Activated T-helper 1 cell treated with anti-CD3 and anti-CD28 coated beads, Interleukin-2, amount 50 U/mL, for 16 hours (primary cell): ENCODE measurements at places on chromosomes 5 and 9.

- no peak for DNase-seq
Observed at GRCh38 chr9:103991698-103992097, 102.4 kb upstream of the SMC2 start.

DNA sequence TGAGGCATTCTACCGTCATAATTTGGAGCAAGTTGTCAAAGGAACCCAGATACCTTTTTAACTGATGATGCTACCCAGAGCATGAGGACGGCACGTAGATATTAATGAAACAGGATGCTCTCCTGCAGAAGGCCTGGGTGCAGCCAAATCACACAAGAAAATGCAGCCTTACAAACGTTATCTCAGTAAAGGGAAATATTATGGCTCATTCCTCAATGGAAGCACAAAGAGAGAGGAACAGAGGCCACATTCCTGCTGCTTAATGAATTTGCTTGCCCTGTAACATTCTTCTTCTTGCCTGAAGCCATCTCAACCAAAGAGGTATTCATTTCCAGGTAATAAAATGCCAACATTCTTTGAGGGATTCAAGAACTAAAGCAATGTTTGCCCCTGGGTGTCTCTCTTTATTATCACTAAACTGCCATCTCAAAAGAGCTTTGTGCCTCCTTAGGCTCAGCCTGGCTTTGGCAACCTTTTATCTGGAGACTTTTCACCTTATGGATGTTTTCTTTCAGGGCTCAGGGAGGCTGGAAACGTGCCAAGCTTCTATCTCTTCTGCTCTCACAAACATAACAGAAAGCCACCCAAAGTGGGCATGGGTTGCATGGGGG lies 92.9 kb downstream of the TNC start:
- DNase-seq: no peak

DNA sequence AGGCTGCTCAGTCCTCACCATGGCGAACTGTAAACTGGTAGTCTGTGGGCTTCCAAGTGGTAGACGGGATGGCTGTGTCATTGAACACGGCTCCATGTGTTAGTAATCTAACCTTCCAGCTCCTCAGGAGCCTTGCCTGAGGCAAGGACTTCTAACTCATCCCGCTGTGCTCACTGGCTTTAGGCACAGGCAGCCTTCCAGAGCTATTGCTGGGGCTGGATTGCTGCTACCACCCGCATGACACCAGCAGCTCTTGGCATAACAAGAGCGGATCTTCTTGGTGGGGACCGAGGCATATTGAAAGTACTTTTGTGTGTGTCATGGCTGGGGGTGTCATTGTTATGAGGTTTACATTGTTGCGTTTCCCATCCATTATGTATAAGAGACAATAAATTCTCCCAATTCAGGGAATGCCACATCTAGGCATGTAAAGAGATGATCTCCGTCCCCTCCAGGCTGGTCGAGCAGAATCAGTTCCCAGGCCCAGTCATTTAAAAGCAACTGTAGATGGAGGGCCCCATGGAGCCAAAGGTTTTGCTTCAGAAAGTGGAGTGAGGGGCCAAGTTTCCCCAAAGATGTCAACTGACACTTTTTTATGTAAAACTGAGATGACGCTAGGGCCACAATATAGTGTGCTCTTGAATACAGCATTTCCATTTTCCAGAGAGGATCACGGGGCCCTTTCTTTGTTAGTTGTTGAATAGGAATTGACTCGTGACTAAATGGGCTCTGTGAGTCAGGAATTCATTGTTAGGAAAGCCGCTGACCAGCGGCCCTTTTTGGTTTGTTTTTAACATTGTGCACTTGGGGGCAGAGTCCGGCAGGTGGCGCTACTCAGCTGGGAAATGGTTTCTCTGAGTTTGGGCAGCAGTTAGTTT lies 759.5 kb downstream of the TAF11L14 start:
- no peak for DNase-seq

- no peak for DNase-seq
Observed at GRCh38 chr5:16178745-16179372, 732 bp downstream of the MARCHF11 start.

- no peak for DNase-seq
Observed at GRCh38 chr5:156677963-156678362, 172.1 kb upstream of the PPP1R2B start.

DNA sequence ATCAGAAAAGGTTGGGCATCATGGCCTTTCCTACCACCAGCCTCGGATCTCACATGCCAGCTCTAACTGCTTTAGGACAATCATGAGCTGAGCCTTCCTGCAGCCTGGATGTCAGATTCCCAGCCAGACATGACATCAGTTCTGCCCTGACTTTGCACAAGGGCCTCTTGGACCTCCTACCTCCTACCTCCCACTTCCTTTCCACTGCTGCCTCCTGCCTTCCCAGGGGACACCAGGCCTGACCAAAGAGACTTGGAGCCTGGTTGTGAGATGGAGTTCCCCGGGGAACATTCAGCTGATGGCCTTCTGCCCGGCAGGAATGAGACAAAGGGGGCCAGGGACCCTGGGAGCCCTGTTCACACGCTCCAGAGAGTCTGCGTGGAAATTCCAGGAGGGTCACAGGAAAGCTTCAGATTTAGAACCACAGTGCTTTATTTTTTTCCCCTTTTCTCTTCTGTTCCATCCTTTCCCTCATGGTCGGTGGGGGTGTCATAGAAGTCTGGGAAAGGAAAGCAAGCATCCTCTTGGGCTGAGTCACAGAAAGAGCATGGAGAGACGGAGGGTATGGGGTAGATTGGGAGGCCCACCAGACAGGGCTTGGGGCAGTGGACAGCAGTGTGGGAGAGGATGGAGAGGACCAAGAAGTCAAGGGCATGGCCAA lies 35.4 kb upstream of the IL17B start:
- DNase-seq: no peak

GRCh38 chr5:100676817-100677631 lies 141.8 kb downstream of the FAM174A start:
- DNase-seq: no peak

GRCh38 chr5:58187432-58188261 lies 272.2 kb downstream of the PLK2 start:
- DNase-seq: no peak

- DNase-seq: no peak
Observed at GRCh38 chr5:9381464-9381863, 164.4 kb downstream of the SEMA5A start.

GRCh38 chr5:67065237-67065636 lies 131.4 kb downstream of the CD180 start:
- DNase-seq: no peak

DNA sequence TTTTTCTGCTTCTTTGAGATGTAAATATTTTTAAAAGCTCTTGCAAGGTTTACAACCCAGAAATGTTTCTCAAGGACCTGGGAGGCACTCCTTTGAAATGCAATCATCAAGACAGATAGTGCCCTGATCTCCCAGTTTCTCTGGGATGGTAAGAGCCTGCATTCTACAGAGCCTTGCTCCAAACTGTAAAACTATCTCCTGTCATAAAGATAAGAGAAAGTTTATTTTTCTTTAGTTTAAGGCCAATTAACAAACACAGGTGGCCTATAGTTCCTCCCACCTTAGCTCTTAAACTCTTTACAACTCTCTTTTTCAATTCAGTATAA lies 1231.1 kb upstream of the NUDT12 start:
- no peak for DNase-seq

DNA sequence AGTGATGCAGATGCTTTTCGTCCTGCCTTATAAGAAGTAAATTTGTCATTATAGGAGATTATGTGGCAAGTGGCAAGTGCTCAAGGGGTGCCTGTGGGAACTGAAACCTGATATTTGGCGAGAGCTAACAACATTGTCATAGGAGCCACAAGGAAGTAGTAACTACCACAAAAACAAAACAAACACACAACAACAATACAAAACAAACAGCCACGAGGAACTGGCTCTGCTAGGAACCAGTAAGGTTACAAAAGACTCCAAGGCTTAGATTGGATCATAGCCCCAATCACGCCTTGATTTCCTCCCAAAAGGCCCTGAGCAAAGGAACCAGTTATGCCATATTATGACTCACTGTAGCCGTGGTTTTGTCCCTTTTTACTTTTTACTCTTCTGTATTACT lies 1045.2 kb downstream of the CDH12 start:
- no peak for DNase-seq

DNA sequence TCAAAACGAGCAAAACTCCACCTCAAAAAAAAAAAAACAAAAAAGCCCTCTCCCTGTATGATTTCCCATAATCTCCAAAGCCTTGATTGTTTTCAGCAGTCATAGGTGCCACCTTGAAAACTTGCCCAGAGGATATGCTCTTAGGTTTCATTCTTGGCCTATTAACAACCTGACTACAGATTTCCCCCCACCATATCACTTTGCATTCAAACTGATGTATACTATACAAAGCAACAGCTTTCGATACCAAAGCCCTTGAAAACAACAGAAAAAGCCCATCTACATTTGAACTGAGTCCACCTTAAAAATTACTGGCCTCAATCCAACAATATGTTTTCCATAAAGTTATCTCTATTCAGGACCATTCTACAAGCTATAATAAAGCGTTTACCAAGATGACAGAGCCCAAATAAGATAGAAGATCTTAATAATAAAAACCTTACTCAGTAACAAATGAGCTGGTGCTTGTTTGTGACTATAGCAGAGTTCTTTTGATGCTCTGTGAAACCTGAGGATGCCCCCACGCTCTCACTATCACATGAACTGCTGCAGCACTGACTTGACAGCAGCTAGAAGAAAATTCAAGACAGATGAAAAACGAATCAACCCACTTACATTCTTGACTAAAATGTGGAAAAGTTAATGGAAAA lies 44.4 kb downstream of the FNBP1 start:
- no peak for DNase-seq

- DNase-seq: no peak
Observed at GRCh38 chr5:165327631-165328030, 1822.2 kb downstream of the MAT2B start.

GRCh38 chr5:1227667-1228066 lies 2.5 kb downstream of the SLC6A18 start:
- no peak for DNase-seq

GRCh38 chr5:169628892-169629291 lies 8.2 kb upstream of the DOCK2 start:
- DNase-seq: no peak

- DNase-seq: no peak
Observed at GRCh38 chr5:40655138-40655537, 24.6 kb upstream of the PTGER4 start.
